Activated naive CD8-positive, alpha-beta T cell treated with anti-CD3 and anti-CD28 coated beads, Interleukin-2, amount 10 ng/mL, durations not matched to agents 7 days and 5 days (primary cell): ENCODE measurements at places on chromosomes 2 and 18.
A peak's percentile ranks its signal among the peaks of the same experiment; 100 is the strongest.

DNA sequence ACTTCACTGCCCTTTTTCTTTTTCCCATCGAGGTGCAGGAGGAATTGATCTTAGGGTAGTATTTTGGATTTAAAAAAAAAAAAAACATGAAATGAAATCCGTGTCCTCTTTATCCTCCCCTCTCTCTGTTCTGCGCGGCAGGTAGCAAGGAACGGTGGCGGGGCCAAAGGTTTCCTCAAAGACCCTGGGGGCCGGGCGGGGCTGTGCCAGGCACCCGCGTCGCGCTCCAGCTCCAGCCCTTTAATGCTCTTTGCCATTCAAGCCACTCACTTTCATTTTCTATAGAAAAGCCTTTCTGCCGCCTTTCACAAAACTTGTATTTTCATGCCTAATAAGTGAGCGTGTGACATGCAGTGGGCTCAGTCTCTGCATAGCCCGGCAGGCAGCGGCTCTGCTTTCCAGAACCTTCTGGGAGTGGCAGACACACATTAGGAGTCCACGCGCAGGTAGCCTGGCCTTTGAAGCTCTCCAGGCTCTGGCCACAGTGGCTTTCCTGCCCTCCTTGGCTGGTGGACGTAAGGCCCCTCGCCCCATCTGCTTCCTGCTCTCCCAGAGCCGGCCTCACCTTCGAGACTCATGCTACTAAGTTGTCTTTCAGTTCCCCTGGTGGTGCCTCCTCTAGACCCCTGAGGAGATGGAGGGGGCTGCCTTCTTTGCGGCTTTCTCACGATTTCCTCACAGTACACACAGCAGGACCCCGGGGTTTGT lies 41.7 kb downstream of the AGAP1 start:
- no peak overlapping the region for H3K27ac ChIP-seq
- no peaks in the 10 kb centered on the region for H3K27me3 ChIP-seq
- H3K4me1 ChIP-seq: no peaks in the 10 kb centered on the region
- H3K4me3 ChIP-seq: no peak overlapping the region
- DNase-seq: no peak

DNA sequence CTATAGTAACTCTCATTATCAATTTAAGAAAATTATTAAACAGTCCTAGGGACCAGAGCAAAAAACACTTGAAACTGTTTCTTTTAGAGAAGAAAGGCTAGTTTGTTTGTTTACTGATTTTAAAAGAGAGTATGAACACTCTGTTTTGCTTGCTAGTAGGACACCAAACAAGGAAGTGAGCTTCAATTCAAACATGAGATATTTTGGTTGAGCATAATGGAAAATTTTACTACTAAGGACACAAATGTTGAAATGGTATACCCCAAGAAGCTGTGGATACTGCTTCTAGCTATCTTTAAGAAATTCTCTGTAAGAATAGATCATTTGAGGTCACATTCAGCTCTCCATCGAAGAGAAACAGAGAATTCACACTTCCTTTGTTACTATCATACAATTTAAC lies 216.3 kb upstream of the SMAD7 start:
- no peak overlapping the region for H3K27ac ChIP-seq
- peaks cover 24% of the 10 kb centered on the region for H3K36me3 ChIP-seq
- DNase-seq: no peak
- H3K4me3 ChIP-seq: no peak overlapping the region
- H3K4me1 ChIP-seq: peaks cover 17% of the 10 kb centered on the region
- H3K27me3 ChIP-seq: no peaks in the 10 kb centered on the region

GRCh38 chr2:29110916-29111535 lies 4.2 kb upstream of the CLIP4 start:
- H3K27ac ChIP-seq: no peak overlapping the region
- H3K4me3 ChIP-seq: no peak overlapping the region

- H3K4me1 ChIP-seq: no peaks in the 10 kb centered on the region
- H3K4me3 ChIP-seq: no peak overlapping the region
- H3K36me3 ChIP-seq: no peaks in the 10 kb centered on the region
These were observed 215.6 kb upstream of the ARL4C start for GRCh38 chr2:234712421-234712935.

- no peaks in the 10 kb centered on the region for H3K36me3 ChIP-seq
- H3K27me3 ChIP-seq: peaks cover 28% of the 10 kb centered on the region
- no peak overlapping the region for H3K27ac ChIP-seq
- H3K4me3 ChIP-seq: no peak overlapping the region
These were observed 11.6 kb downstream of the TRPM8 start for GRCh38 chr2:233928594-233929351.

DNA sequence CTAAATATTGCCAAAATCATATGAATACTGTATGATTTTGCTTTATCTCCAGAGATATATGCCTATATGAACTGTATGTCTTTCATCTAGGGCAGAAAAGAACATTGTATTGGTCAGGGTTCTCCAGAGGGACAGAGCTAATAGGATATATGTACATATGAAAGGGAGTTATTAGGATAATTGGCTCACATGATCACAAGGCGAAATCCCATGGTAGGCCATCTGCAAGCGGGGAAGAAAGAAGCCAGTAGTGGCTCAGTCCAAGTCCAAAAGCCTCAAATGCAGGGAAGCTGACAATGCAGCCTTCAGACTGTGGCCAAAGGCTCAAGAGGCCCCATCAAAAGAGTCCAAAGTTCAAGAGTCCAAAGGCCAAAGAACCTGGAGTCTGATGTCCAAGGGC lies 209.9 kb downstream of the RNF144A start:
- H3K27me3 ChIP-seq: no peaks in the 10 kb centered on the region
- H3K27ac ChIP-seq: no peak overlapping the region
- peaks cover 1% of the 10 kb centered on the region for H3K36me3 ChIP-seq
- peaks cover 3% of the 10 kb centered on the region for H3K4me1 ChIP-seq

GRCh38 chr18:12449051-12449785 lies 41.5 kb downstream of the PRELID3A start:
- H3K4me1 ChIP-seq: no peaks in the 10 kb centered on the region
- no peak overlapping the region for H3K4me3 ChIP-seq
- H3K27ac ChIP-seq: no peak overlapping the region
- H3K36me3 ChIP-seq: no peaks in the 10 kb centered on the region

- peaks cover 16% of the 10 kb centered on the region for H3K4me1 ChIP-seq
- H3K27me3 ChIP-seq: no peaks in the 10 kb centered on the region
- no peak overlapping the region for H3K27ac ChIP-seq
- H3K36me3 ChIP-seq: peaks cover 31% of the 10 kb centered on the region
These were observed 13.4 kb downstream of the AMMECR1L start for GRCh38 chr2:127872354-127872753.

DNA sequence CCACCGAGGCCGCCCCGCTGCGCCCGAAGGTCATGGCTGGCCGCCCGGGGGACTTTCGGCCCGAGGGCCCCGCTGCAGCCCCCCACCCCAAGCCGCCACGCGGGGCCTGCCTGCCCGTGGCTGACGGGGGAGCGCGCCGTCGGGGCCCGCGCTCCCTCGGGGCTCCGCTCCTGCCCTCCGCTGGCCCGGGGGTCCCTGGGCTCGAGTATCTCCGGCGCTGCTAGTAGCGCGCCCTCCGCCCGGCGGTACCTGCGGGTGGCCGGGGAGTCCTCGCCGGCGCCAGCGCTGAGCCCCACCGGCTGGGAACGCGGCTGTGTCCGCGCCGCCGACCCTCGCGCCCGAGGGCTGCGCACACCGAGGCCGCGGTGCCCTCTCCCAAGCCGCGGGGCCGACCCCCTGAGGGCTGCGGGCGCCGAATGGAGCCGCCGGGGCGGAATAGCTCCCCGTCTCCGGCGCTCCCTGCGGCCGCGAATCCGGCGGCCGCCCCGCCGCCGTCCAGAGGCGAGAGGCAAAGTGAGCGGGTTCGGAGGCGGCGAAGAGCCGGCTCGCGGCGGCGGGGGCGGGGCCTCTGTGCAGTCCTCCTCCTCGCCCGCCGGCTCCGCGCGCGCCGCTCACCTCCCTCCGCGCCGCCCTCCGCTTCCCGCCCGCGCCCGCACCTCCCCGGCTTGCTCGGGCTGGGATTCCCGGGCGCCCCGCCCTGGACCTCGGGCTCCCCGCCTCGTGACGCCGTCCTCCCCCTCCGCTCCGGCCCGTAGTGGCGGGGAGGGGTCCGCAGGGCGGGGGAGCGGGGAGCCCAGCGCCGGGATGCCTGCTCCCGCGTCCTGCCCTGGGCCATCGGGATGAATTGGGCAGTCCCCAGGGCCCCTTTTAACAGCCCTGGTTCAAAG lies at the start of gene KCNG3:
Gene KCNG3, minus strand, starts transcription at position 515 of the 887 bp plus-strand sequence. Its CDS starts 481 bp downstream, at position 34.
- peak; percentile 82 for DNase-seq
- H3K36me3 ChIP-seq: no peaks in the 10 kb centered on the region
- peak within 1 kb of the TSS; percentile 96 for H3K4me3 ChIP-seq

DNA sequence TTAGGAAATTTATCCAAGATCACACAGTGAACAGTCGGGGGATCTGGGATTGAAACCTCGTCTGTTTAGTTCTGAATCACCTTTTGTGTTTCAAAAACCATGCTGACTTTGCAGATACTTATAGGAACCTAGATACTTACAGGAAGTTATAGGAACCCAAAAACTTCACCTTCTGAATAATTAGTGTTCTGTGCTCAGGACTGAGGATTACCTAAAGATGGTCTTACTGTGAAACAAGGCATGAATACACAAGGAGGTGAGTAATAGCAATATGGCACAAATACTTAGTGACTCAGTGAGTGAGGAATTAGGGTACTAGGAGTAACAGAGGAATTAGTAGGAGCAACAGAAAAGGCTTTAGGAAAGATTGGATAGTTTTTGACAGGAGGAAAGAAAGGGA lies 145.5 kb downstream of the LRATD1 start:
- DNase-seq: no peak
- H3K27ac ChIP-seq: no peak overlapping the region
- H3K36me3 ChIP-seq: no peaks in the 10 kb centered on the region
- H3K4me1 ChIP-seq: no peaks in the 10 kb centered on the region
- H3K4me3 ChIP-seq: no peak overlapping the region
- peaks cover 1% of the 10 kb centered on the region for H3K27me3 ChIP-seq

DNA sequence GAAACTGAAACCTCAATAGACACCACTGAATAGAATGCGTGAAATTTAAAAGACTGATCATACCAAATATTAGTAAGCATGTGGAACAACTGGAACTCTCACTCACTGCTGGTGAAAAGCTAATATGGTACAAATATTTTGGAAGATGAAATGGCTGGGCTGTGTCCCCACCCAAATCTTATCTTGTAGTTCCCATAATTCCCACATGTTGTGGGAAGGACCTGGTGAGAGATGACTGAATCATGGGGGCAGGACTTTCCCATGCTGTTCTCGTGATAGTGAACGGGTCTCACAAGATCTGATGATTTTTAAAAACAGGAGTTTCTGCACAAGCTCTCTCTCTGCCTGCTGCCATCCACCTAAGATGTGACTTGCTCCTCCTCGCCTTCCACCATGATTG lies 32.0 kb upstream of the MYCN start:
- no peaks in the 10 kb centered on the region for H3K36me3 ChIP-seq
- H3K4me3 ChIP-seq: no peak overlapping the region
- no peaks in the 10 kb centered on the region for H3K4me1 ChIP-seq
- H3K27me3 ChIP-seq: peaks cover 4% of the 10 kb centered on the region
